ENCODE measurements at places on chromosomes 12 and 14.

DNA sequence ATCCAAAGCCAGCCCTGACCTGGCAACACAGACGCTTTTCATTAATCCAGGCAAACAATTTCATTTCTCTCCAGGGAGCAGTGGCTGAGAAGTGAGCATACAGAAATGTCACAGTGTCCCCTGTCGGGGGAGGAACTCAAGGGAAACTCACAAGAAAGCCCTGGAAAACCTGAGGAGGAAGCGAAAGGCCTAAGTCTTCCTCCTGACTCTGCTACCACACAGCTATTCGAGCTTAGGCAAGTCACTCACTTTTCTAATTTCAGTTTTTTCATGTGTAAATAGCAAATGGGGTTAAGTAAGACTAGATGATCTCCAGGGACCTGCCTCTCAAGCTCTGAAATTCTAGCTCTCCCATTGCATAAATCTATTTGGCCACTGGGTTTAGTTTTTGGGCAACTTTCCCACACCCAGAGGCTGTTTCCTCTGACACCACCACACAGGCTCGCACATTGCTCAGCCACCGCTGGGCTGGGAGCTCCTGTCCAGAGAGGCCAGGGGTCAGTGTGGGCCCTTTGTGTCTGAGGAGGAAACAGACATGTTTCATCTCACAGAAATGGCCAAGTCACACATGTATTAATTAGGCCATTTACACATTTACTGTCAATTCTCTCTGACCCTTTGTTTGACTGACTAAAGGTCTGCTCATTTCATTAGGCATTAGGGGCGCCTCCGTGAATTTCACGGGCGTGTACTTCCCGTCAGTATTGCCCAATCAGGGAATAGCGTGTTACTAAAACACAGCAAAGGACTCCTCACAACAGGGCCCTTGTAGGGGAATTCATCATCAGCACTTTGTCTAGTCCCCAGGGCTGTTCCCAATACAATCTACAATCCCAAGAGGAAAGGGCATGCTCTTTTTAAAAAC lies 9.8 kb upstream of the PNMA1 start:
- peak; percentile 99 for DNase-seq

DNA sequence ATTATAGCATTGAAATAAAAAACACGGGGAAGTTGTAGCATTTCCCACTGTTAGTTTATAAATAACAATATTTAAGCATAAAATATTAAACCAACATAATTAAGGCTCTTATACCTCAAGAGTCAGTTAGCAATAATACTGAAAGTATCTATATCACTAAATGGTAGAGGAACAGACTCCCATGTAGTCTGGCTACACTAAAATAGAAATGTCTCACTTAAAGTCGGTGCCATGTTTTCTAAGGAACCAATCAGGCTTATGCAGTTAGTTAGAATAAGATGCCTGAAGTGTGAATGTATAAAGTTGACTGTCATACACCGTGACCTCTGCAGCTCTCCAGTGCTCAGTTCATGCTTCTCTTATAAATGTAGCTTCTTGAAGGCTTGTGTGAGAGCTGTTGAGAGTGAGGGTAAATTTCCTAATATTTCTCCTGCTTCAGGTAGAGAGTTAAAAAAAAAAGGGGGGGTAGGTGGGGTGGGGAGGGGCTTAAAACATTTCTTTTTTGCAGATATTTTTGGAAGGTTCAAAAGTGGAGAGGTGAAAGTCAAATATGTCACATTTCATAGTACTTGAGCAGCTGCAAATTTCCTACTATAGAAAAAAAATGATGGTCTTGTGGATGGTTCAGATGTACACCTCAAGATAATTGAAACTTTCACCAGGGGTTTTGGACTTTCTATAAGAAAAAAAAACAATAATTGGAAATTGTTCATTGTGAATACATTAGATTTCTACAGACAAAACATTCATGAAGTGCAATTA lies 64.5 kb downstream of the PTCSC3 start:
- no peak for DNase-seq

- DNase-seq: no peak
These were observed 14.8 kb downstream of the BATF start for GRCh38 chr14:75537071-75537470.

- no peak for DNase-seq
These were observed 92.3 kb upstream of the SCAF11 start for GRCh38 chr12:46082490-46083200.

- peak; percentile 7 for DNase-seq
These were observed 11.7 kb upstream of the RAD51AP1 start for GRCh38 chr12:4526923-4527546.

GRCh38 chr12:120265473-120266179 lies at the start of gene PXN:
PXN (minus strand) TSS chr12:120265730; CDS start chr12:120265629, 101 bp downstream.
- DNase-seq: peak; percentile 61

DNA sequence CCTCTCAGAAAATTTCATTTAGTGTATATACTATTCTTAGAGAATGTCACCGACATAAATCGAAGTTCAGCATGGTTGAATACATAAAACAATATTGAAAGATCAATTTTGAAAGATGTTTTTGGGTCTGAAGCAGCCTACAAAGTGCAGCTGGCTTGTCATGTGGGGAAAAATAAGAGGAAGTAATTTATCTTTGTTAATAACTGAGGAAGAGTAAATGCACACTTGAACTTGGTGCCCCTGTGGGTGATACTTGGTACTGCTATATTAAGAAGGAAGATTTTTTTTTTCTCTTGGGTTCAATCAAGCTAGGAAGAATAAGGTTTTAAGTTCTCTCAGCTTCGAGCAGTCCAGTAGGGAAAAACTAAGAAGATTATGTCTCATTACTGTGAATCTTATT lies 661.3 kb downstream of the RPL10L start:
- no peak for DNase-seq

GRCh38 chr12:107435072-107435471 lies 250.5 kb upstream of the PWP1 start:
- no peak for DNase-seq

- peak; percentile 3 for DNase-seq
These were observed 1.2 kb downstream of the SLC2A13 start for GRCh38 chr12:40104461-40105264.

- no peak for DNase-seq
These were observed 11.6 kb downstream of the KRT7 start for GRCh38 chr12:52244615-52244994.

- DNase-seq: no peak
These were observed 20.5 kb downstream of the OR8S1 start for GRCh38 chr12:48545833-48546469.

DNA sequence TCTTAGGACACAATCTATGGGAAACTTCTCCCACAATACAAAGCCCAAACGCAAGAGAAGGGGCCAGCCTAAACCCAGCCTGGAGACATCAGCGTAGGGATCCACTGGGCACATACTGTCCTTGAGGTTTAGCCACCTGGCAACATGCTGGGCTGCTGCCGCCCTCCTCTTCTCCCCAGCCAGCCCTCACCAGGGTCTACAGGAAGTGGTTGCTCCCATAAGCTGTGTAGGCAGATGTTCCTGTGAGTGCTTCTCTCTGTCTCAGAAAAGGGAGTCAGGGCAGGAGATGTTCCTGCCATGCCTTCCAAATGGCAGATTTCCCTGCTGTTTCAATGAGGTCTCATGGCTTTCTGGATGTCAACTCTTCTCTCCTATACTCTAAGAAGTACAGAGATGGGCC lies 241.4 kb downstream of the PCNX1 start:
- DNase-seq: no peak

DNA sequence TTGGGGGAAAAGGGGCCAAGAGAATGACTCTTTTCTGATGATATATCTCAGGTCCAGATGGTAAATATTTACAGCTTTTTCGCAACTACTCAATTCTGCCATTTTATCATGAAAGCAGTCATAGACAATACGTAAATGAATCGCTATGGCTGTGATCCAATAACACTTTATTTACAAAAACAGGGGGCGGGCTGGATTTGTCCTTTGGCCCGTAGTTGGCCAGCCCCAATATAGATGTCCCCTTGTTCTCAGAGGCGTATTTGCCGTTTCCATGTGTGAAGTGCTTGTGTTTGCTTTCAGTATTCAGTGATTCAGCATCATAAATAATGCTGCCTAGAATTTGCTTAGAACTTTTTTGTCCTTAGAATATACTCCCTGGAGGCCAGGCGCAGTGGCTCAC lies 77.2 kb downstream of the CCDC92 start:
- no peak for DNase-seq

GRCh38 chr12:3110578-3110977 lies 33.4 kb downstream of the TSPAN9 start:
- DNase-seq: no peak

- DNase-seq: no peak
These were observed 44.3 kb upstream of the CCDC63 start for GRCh38 chr12:110802489-110802888.

- DNase-seq: no peak
These were observed 26.2 kb upstream of the HSP90B1 start for GRCh38 chr12:103903993-103904392.

GRCh38 chr12:124625867-124626675 lies 58.7 kb upstream of the NCOR2 start:
- peak; percentile 85 for DNase-seq

DNA sequence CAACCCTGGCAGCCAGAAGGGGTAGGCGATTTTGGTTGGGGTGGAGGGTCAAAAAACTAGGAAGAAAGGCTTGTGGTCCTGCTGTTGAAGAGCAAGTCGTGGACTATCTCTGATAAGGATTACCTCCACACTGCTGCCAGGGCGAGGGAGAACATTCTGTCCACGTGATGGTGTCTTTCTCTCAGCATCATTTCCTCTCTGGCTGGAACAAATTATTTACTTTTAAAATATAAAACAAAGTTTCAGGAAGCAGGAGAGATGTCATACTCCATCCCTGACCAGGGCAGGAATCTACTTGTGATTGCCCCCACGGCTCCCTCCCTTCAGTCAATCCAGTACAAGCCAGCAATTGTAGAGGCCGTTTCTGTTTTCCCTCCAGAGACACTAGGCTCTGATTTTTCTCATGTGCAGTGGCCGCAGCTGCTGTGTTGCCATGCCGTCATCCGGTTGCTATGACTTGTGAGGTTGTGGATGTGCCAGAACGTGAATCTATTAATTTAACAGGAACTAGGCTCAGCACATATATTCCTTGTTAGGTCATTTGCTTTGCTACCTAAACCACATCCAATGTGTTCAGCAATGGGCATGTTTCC lies 61.5 kb upstream of the PTGR2 start:
- DNase-seq: peak; percentile 99

- no peak for DNase-seq
These were observed 10.3 kb downstream of the CTSG start for GRCh38 chr14:24565766-24566165.

DNA sequence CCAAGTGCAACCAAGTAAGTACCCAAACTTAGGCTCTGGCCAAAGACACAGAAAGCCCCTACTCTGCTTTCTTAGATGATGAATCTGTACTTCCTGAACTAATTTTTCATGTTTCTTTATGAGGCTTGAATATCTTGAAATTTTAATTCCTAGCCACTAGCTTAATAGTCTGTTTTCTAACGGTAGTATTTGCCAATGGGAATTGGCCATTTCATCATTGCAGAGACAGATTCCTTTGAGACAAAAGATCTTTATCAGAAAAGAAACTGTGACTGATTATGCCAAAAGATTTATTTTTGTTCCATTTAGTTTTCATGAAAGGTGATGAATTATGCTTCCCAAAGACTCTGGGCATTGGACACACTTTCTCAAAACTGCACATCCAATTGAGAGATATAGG lies 48.7 kb downstream of the DAD1 start:
- DNase-seq: no peak

- DNase-seq: peak; percentile 86
These were observed at the start of gene TIMELESS for GRCh38 chr12:56448860-56449621. TIMELESS (minus strand) TSS chr12:56449426; CDS start chr12:56434170, 15,256 bp downstream.

DNA sequence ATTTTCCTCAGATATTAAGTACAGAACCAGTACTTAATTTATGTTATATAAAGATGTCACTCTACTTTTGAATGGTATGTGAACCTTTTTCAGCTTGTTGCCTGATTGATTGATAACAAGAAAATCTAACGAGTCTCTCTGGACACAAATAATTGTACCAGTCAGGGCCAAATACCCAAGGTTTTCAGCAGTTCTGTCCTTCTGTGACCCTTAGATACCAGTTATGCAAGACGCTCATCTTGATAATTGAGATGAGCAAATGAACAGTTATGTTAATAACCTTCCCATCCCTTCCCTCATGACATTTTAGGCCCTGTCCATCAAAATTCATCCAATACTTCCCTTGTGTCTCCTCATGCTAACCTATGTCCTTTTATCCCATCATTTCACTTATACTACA lies 185.9 kb upstream of the G2E3 start:
- DNase-seq: no peak

GRCh38 chr12:26473291-26473690 lies 277.9 kb downstream of the SSPN start:
- no peak for DNase-seq

DNA sequence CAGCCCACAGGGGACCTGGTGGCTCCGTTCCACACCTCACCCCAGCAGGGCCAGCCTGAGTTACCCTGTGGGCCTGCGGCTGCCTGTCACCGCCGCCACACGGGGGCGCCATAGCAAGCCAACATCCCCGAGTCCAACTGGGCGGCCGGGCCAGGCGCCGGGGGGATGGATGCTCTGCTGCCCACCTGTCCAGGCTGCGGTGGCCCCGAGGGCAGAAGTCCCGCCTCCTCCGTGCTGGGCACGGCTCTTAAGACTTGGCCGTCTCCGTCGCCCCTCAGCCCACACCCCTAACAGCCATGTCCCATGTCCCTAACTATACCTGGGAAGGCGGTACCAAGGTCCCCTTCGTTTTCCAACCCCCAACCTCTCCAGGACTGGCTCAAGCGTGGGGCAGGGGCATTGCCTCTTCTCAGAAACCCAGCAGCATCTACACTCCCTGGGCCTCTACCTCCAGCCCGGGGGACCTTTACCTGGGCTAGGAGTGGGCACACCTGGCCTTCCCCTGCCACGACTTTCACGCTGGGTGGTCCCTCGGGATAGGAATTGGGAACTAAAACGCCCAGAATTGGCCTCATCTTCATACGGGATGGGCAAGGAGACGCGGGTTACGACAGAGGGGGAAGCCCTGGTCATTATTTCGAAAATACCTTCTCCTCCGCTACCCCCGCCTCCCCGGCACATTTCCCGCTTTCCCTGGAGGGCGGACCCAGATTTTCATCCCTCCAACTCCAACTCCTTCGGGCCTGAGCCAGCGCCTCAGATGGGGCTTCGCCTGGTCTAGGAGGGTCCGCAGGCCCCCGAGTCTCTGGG lies 1.1 kb upstream of the CYP46A1 start:
- DNase-seq: peak; percentile 50

- peak; percentile 4 for DNase-seq
These were observed 696 bp upstream of the GPHN start for GRCh38 chr14:66507181-66507721.

DNA sequence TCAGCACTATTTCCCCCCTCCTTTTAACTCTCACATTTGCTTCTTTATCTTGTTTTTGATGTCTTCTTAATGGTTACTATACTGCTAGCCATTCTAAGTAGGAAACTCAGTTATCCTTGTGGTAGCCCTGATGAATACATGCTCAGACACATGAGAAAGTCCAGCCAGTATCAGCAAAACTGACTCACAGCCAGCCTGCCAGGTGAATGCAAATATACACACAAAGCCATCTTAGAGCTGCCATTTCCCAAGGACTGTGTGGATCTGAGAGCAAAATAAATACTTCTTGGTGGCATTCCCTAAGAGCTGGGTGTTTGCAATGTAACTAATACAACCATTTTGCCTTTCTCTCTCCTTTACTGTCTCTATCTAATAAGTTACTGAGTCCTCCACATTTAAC lies 455.2 kb downstream of the CCER1 start:
- DNase-seq: no peak
